Femur (tissue), 1 donor: ENCODE measurements at places on chromosomes 13 and 19.

DNA sequence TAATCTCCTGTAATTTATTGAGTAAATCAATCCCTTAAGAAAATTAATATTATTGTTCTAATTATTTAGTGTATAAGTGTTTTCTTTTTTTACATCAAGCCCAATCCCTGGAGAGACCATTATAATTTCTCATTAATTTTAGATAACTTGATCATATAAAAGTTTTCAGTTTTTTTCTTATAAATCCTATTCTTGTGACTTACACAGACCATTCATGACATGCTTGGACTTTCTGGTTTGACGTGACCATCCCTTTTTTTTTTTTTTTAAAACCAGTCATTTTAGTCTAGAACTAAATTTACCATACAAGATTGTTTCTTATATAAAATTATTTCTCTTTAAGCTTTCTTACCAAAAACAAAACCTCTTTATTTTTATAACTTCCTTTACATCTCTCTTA, 5.4 kb upstream of the MTRF1 start:
- DNase-seq = no peak

DNA sequence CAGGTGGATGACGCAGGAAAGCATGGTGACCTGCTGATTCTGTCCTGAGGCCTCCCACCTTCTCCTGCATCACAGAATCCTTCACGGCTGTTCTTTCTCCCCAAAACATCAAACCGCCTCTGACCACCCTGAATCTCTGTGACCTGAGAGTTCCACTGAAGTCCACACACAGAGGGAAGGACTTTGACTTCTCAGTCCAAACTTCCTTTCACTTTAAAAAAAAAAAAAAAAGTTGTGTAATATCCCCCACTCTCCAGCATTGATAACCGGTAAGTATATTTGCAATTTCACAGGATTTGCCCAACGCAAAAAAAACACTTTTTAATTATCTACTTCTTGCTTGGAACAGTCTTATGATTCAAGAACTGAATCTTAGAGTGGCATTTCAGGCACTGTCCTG, 259.5 kb upstream of the IRS2 start:
- no peak for DNase-seq

- no peak for DNase-seq
Observed at GRCh38 chr13:28582225-28582891, 76.6 kb upstream of the POMP start.

GRCh38 chr13:80707000-80707983, 366.4 kb upstream of the SPRY2 start:
- no peak for DNase-seq

DNA sequence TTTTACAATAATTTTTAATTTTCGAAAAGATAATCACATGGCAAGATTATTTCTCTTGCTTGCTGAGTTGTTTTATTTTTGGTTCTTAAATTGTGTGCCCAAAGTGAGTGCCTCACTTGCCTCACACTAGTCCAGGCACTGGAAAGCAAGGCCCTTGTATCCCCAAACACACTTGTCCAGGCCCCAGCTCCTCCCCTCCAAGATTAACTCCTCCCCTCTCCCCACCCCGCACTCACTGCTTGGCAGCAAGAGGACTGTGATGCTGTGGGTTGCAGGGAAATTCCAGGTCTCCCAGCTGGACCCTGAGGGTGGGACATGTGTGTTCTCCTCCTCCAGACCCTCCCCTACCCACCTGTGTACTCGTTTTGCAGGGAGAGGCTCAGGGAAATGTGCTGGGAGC, 3.9 kb downstream of the SIGLEC12 start:
- DNase-seq = no peak

- no peak for DNase-seq
Observed at GRCh38 chr19:34332027-34332760, 32.8 kb upstream of the GPI start.
